Heart left ventricle (tissue), 16 donors: ENCODE measurements at places on chromosomes 13 and 19. TPM values are rescaled to one million over a fixed set of nuclear protein-coding genes. Genes with fewer than 3 reads are reported as not detected.

DNA sequence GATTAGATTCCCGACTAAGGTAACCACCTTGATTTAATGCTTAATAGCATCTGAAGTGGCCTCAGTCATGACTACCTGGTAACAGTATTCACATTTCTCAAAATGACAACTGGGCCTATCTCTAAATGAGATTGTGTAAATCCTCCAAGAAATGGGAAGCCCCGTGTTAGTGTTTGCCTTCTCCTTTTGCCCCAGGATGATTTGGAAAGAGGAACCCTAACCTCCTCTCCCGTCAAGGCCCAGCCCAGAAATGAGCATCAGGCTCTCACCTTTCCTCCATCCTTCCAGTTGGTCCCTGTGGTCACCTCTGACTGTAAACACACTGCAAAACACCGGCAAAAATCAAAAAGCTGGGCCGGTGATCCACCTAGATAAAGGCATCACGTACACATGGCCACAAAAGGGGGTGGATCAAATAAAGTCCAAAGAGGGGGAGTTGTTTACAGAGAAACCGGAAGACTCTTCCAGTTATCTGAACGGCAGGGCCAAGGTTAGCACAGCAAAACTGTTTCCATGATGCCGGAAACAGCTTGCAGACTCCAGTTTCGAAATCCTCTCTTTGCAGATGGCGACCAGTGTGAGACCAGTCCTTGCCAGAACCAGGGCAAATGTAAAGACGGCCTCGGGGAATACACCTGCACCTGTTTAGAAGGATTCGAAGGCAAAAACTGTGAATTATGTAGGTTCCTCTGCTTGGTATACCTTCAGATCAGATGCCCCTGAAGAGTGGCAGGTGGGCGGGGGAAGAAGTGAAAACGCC is 16.4 kb downstream of the F10 start:
- no peaks in the 10 kb centered on the region for H3K36me3 ChIP-seq
- H3K4me3 ChIP-seq: no peak overlapping the region
- no peaks in the 10 kb centered on the region for H3K27me3 ChIP-seq
- H3K4me1 ChIP-seq: no peaks in the 10 kb centered on the region
- no peak for DNase-seq

DNA sequence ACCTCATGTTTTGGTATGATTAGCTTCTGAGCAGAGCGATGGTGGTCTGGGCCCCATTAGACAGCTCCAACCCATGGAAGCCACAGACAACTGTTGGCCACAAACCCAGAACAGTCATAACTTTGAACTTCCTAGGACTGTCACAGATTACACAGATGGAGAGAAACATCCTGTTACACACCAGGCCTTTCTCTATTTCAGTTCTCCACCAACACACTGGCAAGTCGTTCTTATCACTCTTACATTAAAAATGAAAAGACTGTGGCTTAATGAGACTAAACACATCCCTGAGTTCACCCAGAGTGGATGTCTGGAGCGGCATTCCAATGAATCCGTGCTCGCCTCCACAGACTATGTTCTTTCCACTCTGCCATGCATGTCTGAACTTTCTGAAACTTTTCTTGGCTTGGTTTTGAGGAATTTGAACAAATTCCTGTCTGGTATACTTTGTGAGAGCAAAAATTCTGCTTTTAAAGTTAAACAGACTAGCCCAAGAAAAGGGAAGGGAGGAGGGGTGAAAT is 109.1 kb downstream of the NALCN start:
- H3K27me3 ChIP-seq: no peaks in the 10 kb centered on the region
- no peaks in the 10 kb centered on the region for H3K36me3 ChIP-seq
- DNase-seq: no peak
- H3K4me1 ChIP-seq: no peaks in the 10 kb centered on the region
- no peak overlapping the region for H3K4me3 ChIP-seq
- no peak overlapping the region for H3K27ac ChIP-seq

DNA sequence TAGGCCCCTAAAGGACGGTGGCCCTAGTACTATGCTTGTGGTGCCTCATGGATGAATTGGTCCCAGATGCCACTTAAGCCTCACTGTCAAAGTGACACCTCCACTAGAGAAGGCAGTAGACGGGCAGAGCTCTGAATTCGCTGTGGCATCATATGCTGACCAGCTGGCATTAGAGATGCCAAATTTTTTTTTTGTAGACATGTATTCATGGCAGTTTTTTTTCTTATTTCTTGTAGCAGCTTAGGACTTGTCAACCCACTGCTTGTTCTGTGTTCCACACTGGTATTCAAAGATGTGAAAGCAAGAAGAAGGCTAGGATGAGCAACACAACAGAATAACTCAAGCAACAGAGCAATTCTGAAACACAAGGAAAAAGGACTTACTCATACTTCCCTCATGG is 212.5 kb downstream of the DLEU7 start:
- no peaks in the 10 kb centered on the region for H3K4me1 ChIP-seq
- H3K36me3 ChIP-seq: no peaks in the 10 kb centered on the region
- DNase-seq: no peak

- H3K4me1 ChIP-seq: peaks cover 29% of the 10 kb centered on the region
- no peak for DNase-seq
- no peak overlapping the region for H3K4me3 ChIP-seq
Observed at GRCh38 chr19:14519860-14520407, 1.7 kb upstream of the DNAJB1 start.

DNA sequence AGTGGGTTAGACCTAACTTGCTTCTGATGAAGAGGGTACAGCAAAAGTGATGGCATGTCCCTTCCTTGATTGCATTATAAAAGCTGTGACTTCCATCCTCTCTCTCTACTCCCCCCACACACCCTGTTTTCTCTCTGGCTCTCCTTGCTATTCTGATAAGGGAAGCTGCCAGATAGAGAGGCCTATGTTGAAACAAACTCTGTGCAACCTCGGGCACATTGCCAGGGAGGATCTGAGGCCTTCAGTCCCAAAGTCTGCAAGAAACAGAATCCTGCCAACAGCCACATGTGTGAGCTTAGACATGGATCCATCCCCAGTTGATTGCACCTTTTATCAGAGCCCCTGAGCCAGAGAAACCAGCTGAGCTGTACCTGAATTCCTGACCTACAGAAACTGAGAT is 44.8 kb upstream of the ARGLU1 start:
- no peaks in the 10 kb centered on the region for H3K36me3 ChIP-seq
- H3K4me3 ChIP-seq: no peak overlapping the region
- no peak overlapping the region for H3K27ac ChIP-seq
- no peaks in the 10 kb centered on the region for H3K27me3 ChIP-seq

GRCh38 chr19:10286803-10287737 is at the start of gene ICAM4:
ICAM4 (plus strand) TSS chr19:10286955; CDS start chr19:10287013, 58 bp downstream.
- peak within 1 kb of the TSS; percentile 66 for H3K27ac ChIP-seq
- DNase-seq: peak; percentile 90
- H3K27me3 ChIP-seq: peaks cover 49% of the 10 kb centered on the region
- H3K4me1 ChIP-seq: peaks cover 63% of the 10 kb centered on the region
- H3K4me3 ChIP-seq: no peak within 1 kb of the TSS

DNA sequence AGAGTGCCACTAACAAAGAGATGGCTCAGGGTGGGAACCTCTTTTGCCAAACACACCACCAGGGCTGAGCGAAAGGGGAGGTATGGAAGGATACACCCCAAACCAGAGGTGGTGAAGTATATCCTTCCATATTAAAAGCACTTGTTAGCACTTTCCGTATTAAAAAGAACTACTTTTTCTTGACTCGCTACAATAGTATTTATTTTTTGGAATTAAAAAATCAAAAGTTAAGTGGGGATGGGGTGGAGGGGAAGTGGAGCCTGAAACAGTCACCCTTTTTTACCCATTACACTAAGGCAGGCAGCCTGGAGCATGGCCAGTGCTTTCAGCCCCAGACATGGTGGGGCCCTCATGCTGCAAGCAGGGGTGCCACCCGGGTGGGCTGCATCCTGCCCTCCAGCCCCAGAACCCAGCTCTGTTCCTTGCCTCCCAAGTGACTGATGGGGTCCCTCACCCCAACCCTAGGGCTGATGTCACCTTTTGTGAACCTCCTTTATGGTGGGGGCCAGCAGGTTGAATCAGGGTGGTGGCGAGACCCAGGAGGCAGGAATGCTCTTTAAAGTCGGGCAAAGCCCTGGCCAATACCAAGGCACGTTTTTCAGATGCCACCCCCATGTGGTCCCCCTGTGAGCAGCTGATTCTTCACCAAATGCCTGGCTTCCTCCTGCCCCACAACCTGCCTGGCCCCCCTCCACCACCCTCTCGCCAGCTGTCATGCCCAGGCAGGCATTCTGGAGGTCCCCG is 31.0 kb downstream of the LYL1 start:
- H3K4me3 ChIP-seq: no peak overlapping the region
- peaks cover 63% of the 10 kb centered on the region for H3K4me1 ChIP-seq
- no peak for DNase-seq
- H3K36me3 ChIP-seq: peaks cover 6% of the 10 kb centered on the region

GRCh38 chr19:56670961-56671612 is 470 bp downstream of the ZNF835 start:
- no peaks in the 10 kb centered on the region for H3K27me3 ChIP-seq
- H3K27ac ChIP-seq: peak overlapping the region; percentile 78
- H3K4me1 ChIP-seq: peaks cover 12% of the 10 kb centered on the region
- DNase-seq: peak; percentile 29

The KRTDAP gene
- not detected for total RNA-seq

The OR7G3 gene
- total RNA-seq: not detected

DNA sequence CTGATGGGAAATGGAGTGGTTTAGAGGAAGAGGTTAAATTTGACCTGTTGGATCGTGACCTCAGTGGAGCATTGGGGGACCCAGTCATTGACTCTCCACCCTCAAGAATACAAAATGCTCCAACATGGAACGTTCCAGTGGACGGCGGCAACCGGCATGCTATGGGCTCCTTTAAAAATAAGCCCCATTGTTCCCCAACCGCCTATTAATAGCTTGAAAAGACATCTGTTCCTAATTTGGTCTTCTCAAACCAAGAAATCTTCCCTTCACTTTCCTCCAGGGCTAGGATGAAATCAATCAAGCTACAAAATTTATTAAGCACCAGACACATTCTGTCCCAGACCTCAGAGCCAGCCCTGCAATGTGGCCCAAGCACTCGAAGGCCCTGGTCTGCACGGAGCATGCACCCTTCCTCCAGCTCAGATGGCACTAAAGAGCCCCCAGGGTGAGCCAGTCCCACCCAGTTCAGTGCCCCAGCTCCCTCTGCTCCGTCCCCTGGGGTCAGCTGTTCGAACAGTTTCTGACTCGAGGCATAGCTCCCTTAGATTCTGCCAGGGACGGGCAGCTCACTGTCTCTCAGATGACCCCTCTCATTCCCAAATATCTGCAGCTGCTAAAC is 22.5 kb upstream of the VSTM2B start:
- no peak overlapping the region for H3K4me3 ChIP-seq
- no peaks in the 10 kb centered on the region for H3K36me3 ChIP-seq
- no peak for DNase-seq
- H3K4me1 ChIP-seq: no peaks in the 10 kb centered on the region
- peaks cover 2% of the 10 kb centered on the region for H3K27me3 ChIP-seq

- no peak overlapping the region for H3K27ac ChIP-seq
- H3K4me3 ChIP-seq: no peak overlapping the region
- H3K27me3 ChIP-seq: no peaks in the 10 kb centered on the region
- H3K4me1 ChIP-seq: peaks cover 7% of the 10 kb centered on the region
- no peaks in the 10 kb centered on the region for H3K36me3 ChIP-seq
- no peak for DNase-seq
Observed at GRCh38 chr19:35491836-35492360, 1.6 kb upstream of the KRTDAP start.

The DCT gene
- total RNA-seq: not detected

DNA sequence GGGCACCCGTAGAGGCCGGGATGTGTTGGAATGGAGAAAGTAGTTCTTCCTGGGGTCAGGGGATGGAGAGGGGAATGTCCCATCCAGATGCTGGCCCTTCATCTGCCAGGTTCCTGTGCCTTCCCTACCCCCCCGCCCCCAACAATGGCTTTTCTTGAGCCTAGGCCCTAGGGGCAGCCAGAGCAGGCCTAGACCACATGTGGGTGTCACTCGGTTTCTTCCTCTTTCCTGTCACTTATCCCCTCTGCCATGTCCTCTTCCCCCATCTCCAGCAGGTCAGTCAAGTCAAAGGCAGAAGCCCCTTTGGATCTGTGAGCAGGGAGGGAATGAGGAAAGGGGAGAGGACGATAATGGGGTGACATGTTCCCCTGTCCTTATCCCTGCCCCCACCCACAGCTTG is 36.4 kb downstream of the LYL1 start:
- no peaks in the 10 kb centered on the region for H3K27me3 ChIP-seq
- peaks cover 99% of the 10 kb centered on the region for H3K4me1 ChIP-seq
- H3K27ac ChIP-seq: peak overlapping the region; percentile 94
- no peak overlapping the region for H3K4me3 ChIP-seq
- H3K36me3 ChIP-seq: no peaks in the 10 kb centered on the region
- no peak for DNase-seq

The ZNF626 gene
- 9.6 TPM for total RNA-seq

- no peak overlapping the region for H3K4me3 ChIP-seq
- H3K27me3 ChIP-seq: no peaks in the 10 kb centered on the region
- no peaks in the 10 kb centered on the region for H3K4me1 ChIP-seq
- no peaks in the 10 kb centered on the region for H3K36me3 ChIP-seq
- no peak overlapping the region for H3K27ac ChIP-seq
Observed at GRCh38 chr13:94303644-94304174, 175.8 kb downstream of the DCT start.

- H3K36me3 ChIP-seq: no peaks in the 10 kb centered on the region
- H3K4me3 ChIP-seq: peak overlapping the region; percentile 84
- no peaks in the 10 kb centered on the region for H3K27me3 ChIP-seq
Observed at GRCh38 chr19:12800923-12801465, 606 bp downstream of the PRDX2 start.

- no peak for DNase-seq
- H3K4me1 ChIP-seq: no peaks in the 10 kb centered on the region
- no peak overlapping the region for H3K27ac ChIP-seq
- H3K27me3 ChIP-seq: no peaks in the 10 kb centered on the region
- peaks cover 33% of the 10 kb centered on the region for H3K36me3 ChIP-seq
- H3K4me3 ChIP-seq: no peak overlapping the region
Observed at GRCh38 chr13:46778890-46779289, 18.1 kb downstream of the ESD start.

- DNase-seq: no peak
- no peak overlapping the region for H3K27ac ChIP-seq
- no peaks in the 10 kb centered on the region for H3K27me3 ChIP-seq
- H3K4me1 ChIP-seq: no peaks in the 10 kb centered on the region
- no peak overlapping the region for H3K4me3 ChIP-seq
Observed at GRCh38 chr13:110971486-110971885, 56.6 kb upstream of the ANKRD10 start.

GRCh38 chr19:2240881-2241760 is 4.5 kb downstream of the SF3A2 start:
- peaks cover 30% of the 10 kb centered on the region for H3K36me3 ChIP-seq
- H3K4me1 ChIP-seq: peaks cover 45% of the 10 kb centered on the region
- H3K4me3 ChIP-seq: peak overlapping the region; percentile 58
- no peak for DNase-seq
- H3K27ac ChIP-seq: no peak overlapping the region
- H3K27me3 ChIP-seq: no peaks in the 10 kb centered on the region

- H3K27ac ChIP-seq: no peak overlapping the region
- DNase-seq: no peak
- H3K4me3 ChIP-seq: no peak overlapping the region
- H3K4me1 ChIP-seq: peaks cover 57% of the 10 kb centered on the region
- H3K27me3 ChIP-seq: no peaks in the 10 kb centered on the region
- H3K36me3 ChIP-seq: no peaks in the 10 kb centered on the region
Observed at GRCh38 chr19:51247972-51248590, 2.8 kb upstream of the SIGLECL1 start.

GRCh38 chr13:50842251-50842989 is 1.1 kb downstream of the DLEU7 start:
- DNase-seq: no peak
- H3K27me3 ChIP-seq: peaks cover 23% of the 10 kb centered on the region
- H3K4me1 ChIP-seq: no peaks in the 10 kb centered on the region
- no peak overlapping the region for H3K4me3 ChIP-seq
